ENCODE measurements at places on chromosomes 3 and 15.

GRCh38 chr3:127106456-127106855 is 86.5 kb upstream of the PRR23E start:
- DNase-seq, result no peak

GRCh38 chr3:45414341-45414740 is 26.0 kb downstream of the LARS2 start:
- no peak for DNase-seq

GRCh38 chr15:99399618-99400017 is 148.3 kb downstream of the LRRC28 start:
- DNase-seq, result no peak

GRCh38 chr3:81080608-81081007 is 680.8 kb downstream of the GBE1 start:
- DNase-seq, result no peak

DNA sequence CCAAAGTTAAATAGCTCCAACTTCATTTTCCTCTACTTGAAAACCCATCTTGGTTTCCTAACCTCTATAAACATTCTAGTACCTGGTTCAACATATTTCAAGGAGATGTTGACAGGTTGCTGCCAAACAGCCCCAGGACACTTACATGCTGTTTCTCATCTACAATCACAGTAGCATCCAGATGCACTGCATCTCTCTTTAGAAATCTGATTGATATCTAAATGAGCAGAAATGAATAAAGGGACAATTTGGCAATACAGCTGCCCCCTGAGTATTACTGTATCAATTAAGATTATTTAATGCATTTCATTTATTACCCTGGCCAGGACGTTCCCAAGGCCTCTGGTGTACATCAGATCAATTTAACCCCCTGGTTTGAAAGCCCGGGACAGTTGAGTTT is 74.0 kb downstream of the SSR3 start:
- DNase-seq, result no peak

GRCh38 chr3:29511701-29512100 is 230.8 kb downstream of the RBMS3 start:
- DNase-seq, result no peak

GRCh38 chr15:54109014-54109413 is 130.8 kb downstream of the UNC13C start:
- DNase-seq, result no peak

- DNase-seq, result no peak
Measured at GRCh38 chr3:189353988-189354889, 182.5 kb downstream of the TPRG1 start.

- no peak for DNase-seq
Measured at GRCh38 chr15:25186411-25186810, 231.6 kb downstream of the SNRPN start.

- no peak for DNase-seq
Measured at GRCh38 chr3:190180268-190180667, 59.6 kb upstream of the P3H2 start.

DNA sequence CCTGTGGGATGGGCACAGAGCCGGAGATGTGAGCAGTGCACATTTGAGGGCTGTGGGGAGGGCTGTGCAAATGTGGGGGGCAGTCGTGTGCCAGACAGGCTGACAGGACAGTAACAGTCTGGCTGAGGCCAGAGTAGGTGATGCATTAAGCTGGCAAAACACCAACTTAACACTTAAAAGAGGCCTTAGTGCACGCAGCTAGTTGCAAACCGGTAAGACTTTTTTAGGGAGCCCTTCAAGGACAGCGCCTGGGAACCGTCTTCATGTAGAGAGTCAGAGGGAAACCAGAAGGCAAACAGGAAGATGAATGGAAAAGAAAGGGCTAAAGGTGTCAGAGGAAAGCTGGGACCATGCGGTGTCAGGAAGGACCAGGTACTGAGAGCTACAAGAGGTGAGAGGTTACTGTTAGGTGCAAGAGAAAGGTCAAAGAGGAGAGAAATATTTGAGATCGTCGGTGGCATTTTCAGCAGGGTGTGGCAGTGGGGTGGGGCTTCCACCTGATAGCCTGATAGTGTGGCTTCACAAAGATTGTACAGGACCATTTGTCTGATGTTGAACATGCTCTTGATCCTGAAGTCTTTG is 30.0 kb upstream of the CHD2 start:
- DNase-seq, result no peak

GRCh38 chr3:48268936-48269561 is 28.1 kb downstream of the ZNF589 start:
- DNase-seq, result no peak

- DNase-seq, result no peak
Measured at GRCh38 chr3:105518203-105518602, 151.5 kb downstream of the ALCAM start.

GRCh38 chr15:71080166-71080565 is 35.1 kb upstream of the THSD4 start:
- no peak for DNase-seq

DNA sequence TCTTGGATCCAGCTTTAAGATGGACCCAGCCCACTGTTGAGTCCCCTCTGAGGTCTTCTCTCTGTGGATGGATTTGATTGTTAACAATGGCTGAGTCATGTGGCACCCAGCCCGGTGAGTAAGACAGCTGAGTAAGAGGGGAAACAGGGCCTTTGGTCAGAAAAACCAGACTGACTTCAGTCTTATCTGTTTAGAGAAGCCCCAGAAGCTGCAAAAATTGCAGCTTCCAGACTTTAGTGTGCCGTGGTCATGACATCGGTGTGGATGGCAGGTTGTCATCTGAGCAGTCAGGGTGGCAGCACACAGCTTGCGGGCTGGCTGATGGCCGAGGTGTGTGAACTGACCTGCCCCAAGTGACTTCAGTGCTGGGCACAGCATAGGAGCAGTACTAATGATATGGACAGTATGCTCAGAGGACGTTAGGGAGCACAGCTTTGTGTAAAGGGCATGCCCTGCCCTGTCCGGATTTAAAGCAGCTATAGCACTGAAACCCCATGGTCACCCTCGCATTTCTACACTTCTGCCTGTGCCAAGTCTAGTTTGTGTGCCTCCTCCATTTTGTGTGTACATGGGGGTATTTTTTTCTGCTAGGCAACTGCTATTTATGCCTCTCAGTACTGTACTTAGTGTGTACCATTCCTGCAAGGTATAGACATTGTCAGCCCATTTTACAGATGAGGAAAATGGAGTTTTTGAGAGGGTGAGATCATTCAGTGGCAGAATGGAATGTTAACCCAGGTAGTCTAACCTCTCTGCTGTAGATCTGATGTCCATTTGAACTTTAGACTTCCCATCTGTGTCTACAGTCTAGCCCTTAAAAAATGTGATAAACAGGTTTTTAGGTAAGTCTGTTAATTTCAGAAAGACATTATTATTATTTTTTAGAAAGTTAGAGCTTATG is 44.4 kb downstream of the FLNB start:
- DNase-seq, result no peak

DNA sequence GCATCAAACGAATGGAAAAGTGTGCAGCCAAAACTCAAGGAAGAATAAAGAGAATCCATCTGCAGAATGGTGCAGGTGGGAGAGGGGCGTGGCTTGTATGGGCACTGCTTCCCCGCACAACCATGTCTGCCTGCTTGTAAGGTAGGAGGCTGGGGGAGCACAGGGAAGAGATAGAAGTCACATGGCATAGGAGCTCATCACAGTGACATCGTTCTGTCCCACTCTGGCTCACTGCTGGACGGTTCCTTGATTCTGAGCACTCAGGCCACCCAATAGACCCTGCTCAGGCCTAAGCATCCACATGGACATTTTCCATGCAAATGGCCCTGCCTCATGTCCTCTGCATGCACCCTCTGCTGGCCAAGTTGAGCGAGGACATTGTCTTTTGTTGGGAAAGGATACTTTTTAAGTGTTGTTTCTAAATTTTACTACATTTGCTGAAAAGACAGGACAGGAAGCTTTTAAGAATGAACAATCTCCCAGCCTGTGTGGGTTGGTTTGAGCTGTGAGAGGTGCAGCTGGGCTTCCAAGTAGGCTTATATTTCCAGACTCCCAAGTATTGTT is 3.1 kb downstream of the MYLK start:
- no peak for DNase-seq

Measured in activated CD8-positive, alpha-beta memory T cell treated with anti-CD3 and anti-CD28 coated beads for 1 hour (primary cell).